ENCODE measurements at places on chromosomes 16 and 17.
A peak's percentile ranks its signal among the peaks of the same experiment; 100 is the strongest.

GRCh38 chr16:55328611-55329569, 4.9 kb downstream of the IRX6 start:
- no peak for DNase-seq

- no peak for DNase-seq
These were observed 28.3 kb upstream of the FAAP100 start for GRCh38 chr17:81580481-81580880.

- DNase-seq: no peak
These were observed at the start of gene EVI2B for GRCh38 chr17:31313982-31314781. Gene EVI2B, minus strand, starts transcription at chr17:31314054. Its CDS starts 8,445 bp downstream, at chr17:31305609.

- DNase-seq: no peak
These were observed 3.6 kb downstream of the ALDH3A1 start for GRCh38 chr17:19744492-19744891.

DNA sequence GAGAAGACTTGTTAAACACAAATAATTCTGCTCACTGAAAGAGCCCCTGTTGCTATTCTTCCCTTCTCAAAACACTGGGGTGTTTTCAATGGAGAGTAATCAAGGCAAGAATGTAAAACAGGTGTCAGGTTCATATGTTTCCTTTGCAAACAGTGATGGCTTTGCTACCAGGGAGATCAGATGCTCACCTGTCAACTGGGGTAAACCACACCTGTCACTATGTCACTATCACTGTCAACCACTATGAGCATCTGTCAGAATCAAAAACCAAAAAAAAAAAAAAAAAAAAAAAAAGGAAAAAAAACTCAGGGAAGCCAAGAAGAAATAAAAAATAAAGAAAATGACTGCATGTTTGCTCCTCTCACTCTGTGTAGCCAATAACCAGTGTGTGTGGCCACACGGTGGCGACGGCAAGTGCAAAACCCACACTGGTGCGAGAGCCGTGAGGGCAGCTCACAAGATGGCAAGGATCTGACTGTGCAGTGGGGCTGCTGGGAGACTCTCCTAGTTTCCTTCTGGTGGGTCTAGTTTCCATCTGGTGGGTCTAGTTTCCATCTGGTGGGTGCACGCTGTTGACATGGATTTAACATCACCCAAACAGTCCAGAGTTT, 22.7 kb downstream of the USP22 start:
- no peak for DNase-seq

DNA sequence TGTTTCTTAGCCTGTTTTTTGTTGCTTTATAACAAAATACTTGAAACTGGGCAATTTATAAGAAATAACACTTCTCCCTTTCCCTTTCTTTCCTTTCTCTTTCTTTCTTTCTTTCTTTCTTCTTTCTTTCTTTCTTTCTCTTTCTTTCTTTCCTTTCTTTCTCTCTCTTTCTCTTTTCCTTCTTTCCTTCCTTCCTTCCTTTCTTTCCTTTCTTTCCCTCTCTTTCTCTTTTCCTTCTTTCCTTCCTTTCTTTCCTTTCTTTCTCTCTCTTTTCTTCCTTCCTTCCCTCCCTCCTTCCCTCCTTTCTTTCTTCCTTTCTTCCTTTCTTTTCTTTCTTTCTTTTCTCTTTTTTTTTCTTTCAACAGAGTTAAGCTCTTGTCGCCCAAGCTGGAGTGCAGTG, 27.8 kb downstream of the FAM20A start:
- no peak for DNase-seq

DNA sequence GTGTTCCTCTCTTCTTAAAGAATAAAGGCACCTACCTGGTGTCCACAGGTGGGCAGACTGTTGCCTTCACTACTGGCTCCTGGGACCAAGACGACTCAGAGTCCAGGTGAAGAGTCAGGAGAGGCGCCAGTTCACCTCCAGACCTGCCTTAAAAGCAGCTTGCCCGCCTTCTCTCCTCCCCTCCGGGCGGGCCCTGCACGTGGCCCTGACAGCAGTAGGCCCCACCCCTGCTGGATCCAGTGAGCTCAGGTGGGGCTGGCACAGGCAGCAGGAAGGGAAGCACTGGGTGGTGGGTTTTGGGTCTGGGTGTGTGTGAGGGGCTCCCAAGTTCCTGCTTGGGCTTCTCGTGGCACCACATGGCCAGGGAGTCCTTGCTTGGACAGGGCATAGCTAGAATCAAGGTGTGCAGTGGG, at the start of gene TNS4:
Gene TNS4, minus strand, starts transcription at position 125 of the 413 bp plus-strand sequence. CDS start 5,198 bp downstream, outside the sequence.
- no peak for DNase-seq

- no peak for DNase-seq
These were observed 383.8 kb downstream of the ZFHX3 start for GRCh38 chr16:72664056-72664508.

- DNase-seq: no peak
These were observed 7.3 kb upstream of the TSPOAP1 start for GRCh38 chr17:58335779-58336455.

DNA sequence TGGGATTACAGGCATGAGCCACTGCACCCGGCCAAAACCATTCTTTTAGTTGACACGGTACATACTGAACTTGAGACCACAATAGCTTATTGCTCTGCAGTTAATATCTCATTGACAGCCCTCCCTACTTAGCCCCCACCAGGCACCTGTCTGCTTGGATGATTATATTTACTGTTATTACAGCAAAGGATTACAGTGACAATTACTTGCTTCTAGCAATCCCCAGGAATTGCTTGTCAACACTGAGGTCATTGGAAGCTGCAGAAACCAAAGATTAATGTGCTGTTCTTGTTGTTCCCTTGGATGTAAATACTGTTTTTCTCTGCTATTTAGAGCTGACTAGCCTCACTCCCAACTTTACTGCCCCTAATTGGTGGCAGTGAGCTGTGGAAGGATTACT, 211.2 kb downstream of the LGALS9B start:
- DNase-seq: peak; percentile 83

DNA sequence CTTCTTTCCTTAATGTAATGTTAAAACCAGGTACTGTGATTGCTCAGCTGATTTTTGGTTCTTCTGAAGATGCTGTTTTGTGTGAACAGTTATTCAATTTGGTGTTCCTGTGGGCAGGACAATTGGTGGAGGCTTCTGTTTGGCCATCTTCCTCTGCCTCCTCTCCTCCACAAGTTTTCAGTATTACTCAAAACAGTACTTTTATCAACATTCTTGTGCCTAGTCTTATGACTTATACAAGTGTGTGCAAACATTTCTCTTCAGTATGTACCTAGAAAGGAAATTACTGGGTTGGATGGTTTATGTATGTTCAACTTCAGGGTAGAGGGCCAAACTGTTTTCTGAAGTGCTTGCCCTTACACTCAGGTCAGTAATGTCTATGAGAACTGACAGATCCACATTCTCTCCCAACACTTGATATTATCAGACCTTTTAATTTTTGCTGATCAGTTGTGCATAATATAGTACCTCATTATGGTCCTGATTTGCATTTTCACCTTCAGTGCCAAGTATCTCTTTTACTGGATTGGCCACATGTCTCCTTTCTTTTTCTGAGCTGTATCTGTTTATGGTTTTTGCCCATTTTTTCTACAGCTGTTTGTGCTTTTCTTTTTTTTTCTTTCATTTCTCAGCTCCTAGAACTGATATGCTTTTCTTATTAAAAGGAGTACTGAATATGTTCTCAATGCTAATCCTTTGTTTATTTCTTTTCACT, 50.9 kb downstream of the ERCC4 start:
- no peak for DNase-seq

DNA sequence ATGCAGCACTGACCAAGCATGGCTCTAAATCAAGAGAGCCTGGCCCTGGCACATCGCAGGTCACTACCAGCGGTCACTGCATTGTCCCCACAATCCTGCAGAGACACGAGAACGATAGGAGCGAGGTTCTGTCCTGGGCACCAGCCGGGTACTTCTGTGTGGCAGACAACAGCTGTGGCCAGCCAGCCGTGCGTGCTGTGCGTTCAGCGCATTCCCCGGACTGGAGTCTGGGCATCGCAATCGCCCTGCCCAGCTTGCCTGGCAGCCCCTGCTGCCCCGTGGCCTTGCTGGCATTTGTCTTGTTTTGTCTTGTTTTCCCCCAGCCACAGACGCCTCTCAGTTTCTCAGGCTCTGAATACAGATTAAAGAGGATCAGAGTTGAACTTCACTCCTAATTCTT, 33.9 kb downstream of the COTL1 start:
- no peak for DNase-seq

DNA sequence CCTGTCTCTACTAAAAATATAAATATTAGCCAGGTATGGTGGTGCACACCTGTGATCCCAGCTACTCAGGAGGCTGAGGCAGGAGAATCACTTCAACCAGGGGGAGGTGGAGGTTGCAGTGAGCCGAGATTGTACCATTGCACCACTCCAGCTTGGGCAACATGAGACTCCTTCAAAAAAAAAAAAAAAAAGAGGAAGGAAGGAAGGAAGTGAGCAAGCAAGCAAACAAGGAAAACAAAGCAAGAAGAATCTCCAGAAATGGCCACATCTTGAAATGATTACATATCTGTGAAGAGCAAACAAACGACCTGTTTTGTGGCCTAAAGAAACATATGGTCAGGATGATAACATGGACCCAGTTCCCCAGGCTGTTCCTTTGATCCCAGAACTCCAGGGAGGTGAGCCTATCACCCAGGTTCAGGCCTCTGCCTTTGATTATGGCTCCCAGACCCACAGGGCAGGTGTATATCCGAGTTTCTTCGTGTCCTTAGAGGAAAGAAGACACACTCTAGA, 8.9 kb downstream of the ACOX1 start:
- no peak for DNase-seq

DNA sequence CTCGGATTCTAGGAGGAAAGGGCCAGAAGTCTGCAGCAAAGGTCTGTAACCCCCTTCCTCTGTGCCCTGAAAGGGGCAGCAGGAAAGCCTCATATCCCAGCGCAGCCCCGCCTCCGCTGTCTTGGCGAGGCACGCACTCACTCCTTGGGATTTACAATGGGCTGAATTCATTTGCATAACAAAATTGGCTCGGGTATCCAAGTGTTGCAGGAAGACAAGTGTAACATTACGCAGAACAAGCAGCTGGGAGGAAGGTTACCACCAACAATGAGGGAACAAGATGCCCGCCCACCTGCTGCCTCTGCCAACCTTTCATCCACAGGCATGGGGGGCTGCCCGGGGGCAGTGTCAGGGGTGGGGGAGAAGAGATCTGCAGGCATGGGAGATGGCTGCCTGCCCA, 130.4 kb downstream of the MRM1 start:
- peak; percentile 18 for DNase-seq

GRCh38 chr17:27352448-27353032, 58.6 kb downstream of the WSB1 start:
- no peak for DNase-seq

- DNase-seq: no peak
These were observed 6.0 kb upstream of the IGFBP4 start for GRCh38 chr17:40437095-40437732.

GRCh38 chr17:61786088-61786487, 77.2 kb downstream of the BRIP1 start:
- peak; percentile 23 for DNase-seq

GRCh38 chr17:74213861-74214391, 555 bp downstream of the TTYH2 start:
- no peak for DNase-seq

- DNase-seq: no peak
These were observed 98.7 kb downstream of the HS3ST2 start for GRCh38 chr16:22912654-22913053.

- DNase-seq: no peak
These were observed 5.7 kb downstream of the TMC6 start for GRCh38 chr17:78122931-78123249.

DNA sequence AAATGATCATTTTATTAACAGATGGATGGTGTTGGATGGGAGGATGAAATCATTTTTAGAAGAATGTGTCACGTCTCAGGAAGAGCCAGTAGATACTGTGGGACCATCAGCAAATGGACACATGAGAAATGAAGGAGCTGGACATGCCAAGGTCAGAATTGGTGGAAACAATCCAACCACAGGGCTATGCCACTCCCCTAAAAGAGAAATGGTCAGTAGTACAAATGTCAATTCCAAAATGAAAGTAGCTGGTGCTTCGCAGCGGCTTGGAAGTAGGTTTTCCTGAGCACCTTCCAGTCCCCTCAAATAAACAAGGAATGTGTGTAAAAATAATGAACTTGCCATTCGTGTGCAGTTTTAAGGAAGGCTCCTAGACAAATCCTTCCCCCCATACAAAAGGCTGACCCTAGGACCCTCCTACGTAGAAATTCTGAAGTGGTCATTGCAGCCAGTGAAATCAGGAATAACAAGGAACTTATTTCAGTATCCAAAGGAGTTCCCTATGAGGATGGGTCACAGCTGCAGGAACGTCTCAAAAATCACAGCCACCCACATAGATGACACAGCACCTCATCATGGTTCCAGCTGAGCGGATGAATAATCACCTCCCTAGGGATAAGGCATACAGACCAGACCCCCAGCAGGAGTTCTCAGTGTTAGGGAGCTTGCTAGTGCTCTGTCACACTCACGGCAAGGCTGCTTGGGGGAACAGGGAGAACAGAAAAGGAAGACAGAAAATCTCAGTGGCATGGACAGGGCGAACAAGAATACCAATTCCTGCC, 239.2 kb downstream of the HS3ST3A1 start:
- no peak for DNase-seq

DNA sequence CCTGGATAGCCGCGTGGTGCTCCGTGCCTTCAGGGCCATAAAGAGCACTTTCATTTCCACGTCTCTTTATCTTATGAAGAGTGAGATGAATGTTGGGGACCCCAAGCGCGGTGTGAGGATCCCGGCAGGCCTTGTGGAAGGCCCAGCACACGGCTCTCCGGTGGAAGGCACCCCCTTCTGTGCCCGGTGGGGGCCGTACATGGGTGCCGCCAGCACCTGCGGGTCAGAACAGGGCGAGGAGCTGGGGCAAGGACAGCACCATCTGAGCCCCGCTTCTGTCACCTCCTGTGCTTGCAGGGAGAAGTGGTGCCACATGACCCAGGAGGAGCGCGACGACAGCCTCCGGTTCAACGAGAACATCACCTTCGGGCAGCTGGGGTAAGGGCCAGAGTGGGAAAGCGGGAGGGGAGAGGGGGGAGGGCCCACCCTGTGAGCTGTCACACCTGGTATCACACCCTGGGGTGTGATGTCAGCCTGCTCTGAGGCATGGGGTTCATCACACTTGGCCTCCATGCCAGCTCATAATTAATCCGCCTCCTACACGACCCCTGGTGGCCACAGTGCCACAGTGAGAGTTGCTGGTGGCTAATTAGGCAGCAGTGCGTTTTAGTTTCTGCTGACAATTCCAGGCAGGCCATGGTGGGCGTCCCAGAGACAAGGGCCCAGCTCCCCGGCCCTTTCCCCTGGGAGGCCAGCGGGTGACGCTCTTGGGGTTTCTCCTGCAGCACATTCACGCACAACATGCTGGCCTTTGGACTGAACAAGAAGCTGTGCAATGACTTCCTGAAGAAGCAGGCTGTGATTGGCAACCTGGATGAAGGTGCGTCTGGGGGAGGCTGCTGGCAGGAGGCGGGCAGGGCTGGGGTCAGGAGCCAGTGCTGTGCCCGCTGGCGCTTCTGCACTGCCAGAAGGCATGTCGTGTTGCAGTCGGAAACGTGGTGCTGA, 25.7 kb downstream of the CIBAR2 start:
- peak; percentile 84 for DNase-seq

Measured in NCI-H1417 (cell line).